ENCODE measurements at places on chromosomes 1 and 21.

- DNase-seq: no peak
These were observed 183.5 kb downstream of the BRINP2 start for GRCh38 chr1:177354247-177354646.

DNA sequence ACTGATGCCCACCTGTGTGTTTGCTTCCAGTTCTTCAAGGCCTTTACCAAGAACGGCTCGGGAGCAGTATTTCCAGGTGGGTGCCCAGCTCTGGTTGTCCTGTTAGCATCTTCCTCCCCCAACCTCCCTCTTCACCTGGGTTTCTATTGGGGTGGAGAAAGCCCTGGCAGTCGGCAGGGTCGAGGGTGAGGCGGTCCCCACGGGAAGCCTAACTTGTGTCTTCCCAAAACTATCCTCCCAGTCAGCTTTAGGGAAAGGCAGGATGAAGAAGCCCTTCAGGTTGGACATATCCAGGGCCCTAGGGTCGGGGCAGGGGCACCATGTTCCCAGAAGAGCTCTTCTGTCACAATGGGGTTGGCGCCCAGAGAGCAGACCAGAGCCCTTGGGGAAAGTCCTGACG, 20.6 kb downstream of the QSOX1 start:
- no peak for DNase-seq

GRCh38 chr1:61049850-61050540, 32.4 kb upstream of the NFIA start:
- peak; percentile 93 for DNase-seq

GRCh38 chr1:172926070-172926469, 124.7 kb downstream of the TNFSF18 start:
- no peak for DNase-seq

- no peak for DNase-seq
These were observed 47.4 kb upstream of the C21orf91 start for GRCh38 chr21:17866590-17866989.

DNA sequence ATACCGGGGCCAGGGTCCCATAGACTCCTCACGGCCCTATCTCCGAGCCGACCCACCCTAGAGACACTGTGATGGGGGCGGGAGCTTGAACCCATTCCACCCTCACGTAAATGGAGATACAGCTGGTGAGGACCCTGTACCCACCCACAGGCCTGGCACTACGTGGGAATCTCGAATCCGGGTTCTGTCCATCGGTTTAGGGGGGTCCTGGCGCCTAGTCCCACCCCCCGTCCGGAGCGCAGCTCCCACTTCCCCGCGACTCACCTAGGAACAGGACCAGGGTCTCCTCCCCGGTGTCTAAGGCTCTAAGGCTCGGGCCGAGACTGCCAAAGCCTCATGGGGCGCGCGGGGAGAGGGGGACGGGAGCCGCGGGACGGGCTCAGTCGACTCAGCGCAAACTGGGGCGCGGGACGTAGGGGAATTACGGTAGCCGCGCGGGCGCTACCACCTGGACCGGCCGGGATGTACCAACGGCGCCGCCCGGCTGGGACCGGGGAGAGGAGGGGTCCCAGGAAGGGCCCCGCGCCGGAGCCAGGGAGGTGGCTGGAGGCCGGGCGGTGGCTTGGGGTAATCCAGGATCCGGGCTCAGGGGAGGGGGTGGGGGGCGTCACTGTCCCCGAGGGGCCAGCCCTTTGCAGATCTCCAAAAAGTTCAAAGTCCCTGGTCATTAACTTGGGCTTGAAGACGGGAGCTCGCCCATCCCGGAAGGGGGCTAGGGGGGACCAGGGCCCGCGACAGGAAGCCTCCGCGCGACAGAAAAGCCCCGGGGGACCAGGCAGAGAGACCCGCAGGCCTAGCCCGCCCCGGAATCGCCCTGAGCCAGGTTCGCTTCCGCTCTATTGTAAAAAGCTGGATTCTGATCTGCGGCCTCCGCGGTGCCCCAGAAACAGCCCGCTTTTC, 1.0 kb downstream of the PLEKHG5 start:
- peak; percentile 48 for DNase-seq

DNA sequence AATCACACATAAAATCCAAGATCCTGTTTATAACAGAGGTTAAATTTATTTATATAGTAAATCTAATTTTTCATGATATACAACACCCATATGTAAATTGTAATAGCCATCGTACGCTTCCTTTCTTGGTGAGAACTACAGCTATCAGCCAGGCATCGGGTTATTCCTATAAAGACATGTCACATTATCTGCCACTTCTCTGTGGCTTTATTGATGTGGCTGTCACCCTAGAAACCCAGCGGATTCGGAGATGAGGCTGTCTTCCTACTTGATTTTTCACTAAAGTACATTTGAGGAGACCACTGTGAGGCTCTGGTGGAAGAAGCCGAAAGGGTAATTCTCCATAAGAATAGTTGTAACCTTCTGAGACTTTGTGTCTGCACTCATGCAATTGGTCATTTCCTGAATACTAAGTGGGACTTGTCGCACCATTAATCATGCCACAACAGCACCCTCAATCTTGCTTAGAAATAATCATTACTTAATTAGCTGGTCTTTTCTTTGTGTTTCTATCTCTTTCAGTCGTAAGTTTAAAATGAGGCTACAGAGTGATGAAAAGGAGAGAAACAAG, 106.0 kb downstream of the NTNG1 start:
- DNase-seq: no peak
